LHCN-M2 (cell line): ENCODE measurements at places on chromosomes 3 and 15. TPM values are rescaled to one million over a fixed set of nuclear protein-coding genes. Genes with fewer than 3 reads are reported as not detected.
A peak's percentile ranks its signal among the peaks of the same experiment; 100 is the strongest.

The SLC2A2 gene
- total RNA-seq = not detected in 2 replicates

The ST3GAL6 gene
- total RNA-seq = 0.63 and 3.8 TPM in 2 replicates

DNA sequence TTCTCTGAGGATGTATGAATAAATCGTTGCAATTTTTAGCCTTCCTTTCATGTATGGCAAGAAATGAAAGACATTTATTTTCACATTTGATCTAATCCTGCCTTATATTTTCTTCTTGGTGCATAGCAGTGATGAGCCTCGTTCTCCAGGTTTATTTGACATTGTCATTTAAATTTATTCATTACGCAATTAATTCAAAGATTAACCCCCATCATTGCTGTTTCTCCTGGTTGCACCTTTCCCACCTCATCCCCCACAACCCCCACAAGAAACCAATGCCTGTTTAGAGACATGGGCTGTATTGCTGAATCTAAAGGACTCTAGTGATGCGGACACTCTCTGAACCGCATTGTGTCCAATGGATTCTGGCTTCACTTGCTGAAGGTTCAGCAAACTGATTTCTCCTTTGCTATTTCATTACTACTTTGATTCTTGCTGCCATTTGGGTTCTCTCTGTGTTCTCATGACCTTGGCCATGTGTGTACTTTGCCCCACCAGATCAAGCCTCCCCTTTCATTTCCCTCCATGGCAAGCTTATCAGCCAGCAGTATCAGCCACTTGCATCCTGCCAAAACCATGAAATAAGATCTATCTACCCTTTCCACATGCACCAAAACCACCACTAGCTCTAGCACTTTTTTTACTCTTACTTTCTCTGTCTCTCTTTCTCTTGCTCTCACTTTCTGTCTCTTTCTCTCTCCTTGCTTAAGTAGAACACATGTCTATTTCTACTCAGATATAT lies 382.7 kb downstream of the GBE1 start:
- DNase-seq = no peak

DNA sequence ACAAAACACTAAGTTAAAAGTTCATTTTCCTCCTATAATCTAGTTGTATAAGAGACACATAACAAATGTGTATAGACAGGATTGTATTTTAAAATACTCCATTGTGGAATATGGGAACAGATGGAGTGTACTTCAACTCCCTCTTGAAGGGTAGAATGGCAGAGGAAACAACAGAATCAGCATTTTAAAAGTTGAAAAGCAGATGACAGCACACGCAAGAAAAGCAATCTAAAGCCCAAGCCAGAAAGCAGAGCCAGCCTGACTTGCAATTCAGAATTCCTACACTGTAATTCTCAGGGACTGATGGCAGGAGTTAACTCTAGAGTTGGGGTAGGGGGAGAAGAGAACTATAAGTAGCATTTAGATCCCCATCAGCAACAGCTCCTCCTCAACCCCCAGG lies 22.8 kb downstream of the MORC1 start:
- DNase-seq = no peak

DNA sequence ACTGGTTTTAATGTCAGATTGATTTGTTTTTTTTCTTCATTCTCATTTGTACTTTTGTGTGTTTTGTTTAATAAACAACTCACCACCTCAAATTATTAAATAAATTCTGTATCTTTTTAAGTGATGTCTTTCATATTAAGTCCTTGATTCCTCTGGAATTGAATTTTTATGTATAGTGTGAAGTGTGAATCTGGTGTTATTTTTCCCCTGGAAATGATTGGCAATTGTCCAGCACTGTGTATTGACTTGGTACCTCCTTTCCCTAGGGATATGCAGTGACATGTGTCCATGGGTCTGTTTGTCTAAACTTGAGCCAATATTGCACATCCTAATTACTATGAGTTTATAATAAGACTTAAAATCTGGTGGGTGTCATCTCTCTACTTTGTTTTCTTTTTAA lies 2.1 kb downstream of the RNU5B-1 start:
- DNase-seq = no peak

The ZNF662 gene
- total RNA-seq = 1.3 and 1.4 TPM in 2 replicates

DNA sequence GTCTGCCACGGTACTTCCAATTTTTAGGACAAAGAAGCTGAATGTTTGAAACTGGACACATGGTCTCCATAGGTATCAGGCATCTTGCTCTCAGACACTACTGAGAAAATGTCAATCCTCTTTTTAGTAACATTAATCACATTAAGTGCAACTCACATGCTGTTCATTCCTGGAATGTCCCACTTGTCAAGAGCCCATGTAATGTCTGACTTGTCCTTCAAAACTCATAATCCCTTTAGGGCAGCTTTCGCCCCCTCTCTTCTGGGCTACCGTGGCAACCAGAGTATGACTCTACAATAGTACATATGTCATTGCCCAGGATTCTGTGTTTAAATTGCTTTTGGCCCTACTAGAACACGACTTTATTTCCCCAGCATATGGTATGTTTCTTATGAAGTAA lies 12.3 kb downstream of the NUDT16 start:
- DNase-seq = no peak

The MYO5C gene
- total RNA-seq = 0.26 and 2.0 TPM in 2 replicates

DNA sequence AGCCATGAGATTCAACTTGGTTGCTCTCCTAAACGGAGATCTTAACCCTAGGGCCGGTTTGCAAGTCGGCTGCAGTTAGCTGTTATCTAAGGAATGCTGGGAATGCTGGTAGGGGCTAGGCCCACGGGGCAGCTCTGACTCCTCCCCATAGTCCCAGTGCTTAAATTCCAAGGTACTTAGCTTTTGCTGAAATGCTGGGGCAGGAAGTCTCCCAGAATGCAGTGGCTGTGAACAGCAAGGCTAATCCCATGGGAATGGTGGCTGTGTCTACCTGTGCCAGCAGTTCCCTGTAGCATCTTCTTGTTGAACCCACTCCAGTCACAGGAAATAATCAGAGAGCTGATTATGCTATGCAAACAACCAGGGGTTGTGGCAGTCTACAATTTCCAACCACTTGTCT lies 102.5 kb upstream of the TJP1 start:
- DNase-seq = peak; percentile 56

- DNase-seq = peak; percentile 85
Measured at GRCh38 chr3:44993471-44994205, 17.6 kb downstream of the EXOSC7 start.

The ISLR gene
- 0.13 and 0.34 TPM in 2 replicates for total RNA-seq

DNA sequence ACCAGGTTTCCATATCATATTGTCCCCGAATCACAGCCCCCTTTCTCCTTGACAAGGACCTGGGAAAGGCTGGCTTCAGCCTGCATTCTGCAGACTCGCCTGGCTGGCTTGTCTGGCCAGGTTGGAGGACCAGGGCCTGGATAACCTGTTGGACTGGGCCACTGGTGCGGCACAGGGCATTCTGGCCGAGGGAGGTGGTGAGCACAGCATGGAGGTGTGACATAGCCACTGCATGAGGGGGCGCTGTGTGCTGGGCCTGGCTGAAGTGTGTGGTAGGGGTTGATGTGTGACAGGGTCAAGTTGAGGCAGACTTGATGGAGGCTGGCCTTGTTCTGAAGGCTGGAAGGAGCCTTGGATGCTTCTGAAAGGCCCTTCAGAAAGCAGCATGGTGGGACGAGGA lies 2.9 kb downstream of the ESYT3 start:
- no peak for DNase-seq

The PP2D1 gene
- total RNA-seq = not detected in 2 replicates

DNA sequence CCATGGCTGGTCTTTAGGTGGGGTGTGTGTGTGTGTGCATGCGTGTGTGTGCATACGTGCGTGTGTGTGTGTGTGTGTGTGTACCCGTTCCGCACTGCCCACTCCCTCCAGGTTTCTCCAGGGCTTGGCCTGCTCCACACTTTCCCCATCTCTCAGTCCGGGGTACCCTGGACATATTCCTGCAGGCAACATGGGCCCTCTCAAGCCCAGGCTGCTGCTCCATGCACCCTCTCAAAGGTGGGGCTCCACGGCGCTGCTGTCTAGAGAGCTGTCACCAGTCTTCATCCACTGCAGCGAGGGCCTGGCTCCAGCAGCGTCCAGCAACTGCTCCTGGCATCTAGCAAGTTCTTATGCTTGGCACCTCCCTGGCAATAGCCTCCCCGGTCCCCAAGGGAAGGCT lies 86.1 kb downstream of the ATP10A start:
- no peak for DNase-seq

DNA sequence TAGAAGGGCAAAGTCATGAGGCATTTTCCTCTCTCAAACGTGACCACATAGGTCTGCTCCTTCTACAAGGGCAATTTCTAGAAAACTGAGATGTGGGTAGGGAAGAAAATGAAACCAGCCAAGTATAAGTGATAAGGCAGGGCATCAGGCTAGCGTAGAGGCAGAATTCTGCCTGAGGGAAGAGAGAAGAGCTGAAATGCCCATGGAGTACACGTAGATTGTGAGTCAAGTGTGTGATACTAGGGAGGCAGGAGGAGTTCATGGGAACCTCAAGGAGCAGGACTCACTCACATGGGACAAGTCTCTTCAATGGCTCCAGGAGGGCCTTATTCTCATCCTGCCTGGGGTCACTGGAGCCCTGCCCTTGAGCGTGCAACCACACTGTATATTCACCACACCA lies 34.9 kb upstream of the PPP4R2 start:
- DNase-seq = no peak

DNA sequence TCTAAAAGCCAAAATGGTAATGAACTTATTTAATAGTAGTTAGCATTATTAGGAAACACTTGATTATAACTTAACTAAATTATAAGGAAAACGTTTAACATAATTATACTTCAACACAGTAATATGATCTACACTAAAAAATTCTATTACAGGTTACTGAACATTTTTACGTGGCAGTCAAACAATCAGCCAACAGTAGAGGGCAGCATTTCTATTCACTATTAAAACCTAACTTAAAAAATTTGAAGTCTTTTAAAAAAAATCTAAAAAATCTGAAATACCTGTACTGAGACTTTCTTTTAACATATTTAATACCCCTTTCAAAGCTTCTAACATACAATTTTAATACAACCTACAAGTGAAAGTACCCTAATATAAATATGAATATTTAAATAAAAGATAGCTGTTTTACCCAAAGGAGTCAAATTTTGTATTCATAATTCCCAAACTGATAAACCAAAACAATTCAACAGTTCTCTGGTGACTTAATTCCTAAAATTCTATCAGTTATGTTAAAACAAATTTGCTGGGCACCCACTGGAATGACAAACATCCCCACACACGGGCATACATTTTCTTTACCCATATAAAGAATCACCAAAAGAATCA lies 41.5 kb downstream of the DLG1 start:
- DNase-seq = peak; percentile 48

The ZNF609 gene
- 12.5 and 13.1 TPM in 2 replicates for total RNA-seq

The GOLGA6D gene
- total RNA-seq = not detected in 2 replicates

The P3H2 gene
- total RNA-seq = 7.8 and 7.9 TPM in 2 replicates

GRCh38 chr3:101588616-101589015 lies 14.6 kb downstream of the PCNP start:
- DNase-seq = no peak

DNA sequence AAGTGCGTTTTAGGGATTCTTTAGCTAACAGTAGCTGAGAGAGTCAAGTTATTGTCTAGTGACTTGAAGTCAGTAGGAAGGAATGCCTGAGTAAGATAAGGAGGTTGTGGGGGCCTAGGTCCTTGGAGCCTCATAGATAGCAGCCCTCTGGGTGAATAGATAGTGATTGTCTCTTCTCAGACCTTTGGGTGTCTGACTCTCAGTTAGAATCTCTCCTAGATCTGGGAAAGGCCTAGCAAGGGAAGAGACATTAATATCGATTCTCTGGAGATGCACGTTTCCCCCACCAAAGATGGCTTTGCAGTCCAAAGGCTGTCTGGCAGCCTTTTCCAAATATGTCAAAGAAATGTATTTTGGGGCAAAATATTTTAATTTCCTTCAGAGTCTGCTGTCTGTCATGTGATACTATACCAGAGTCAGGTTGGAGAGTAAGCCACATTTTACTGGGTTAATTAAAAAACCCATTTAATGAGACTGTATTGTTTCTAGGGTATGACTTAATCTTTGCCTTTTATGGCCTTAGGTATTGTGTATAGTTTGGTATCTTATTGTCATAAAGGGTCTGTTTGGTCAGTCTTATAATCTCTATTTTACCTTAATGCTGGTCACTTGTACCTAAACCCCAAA lies 92.2 kb downstream of the ST6GAL1 start:
- no peak for DNase-seq

The VILL gene
- total RNA-seq = 8.4 and 8.8 TPM in 2 replicates

The IREB2 gene
- total RNA-seq = 11.7 and 16.4 TPM in 2 replicates

DNA sequence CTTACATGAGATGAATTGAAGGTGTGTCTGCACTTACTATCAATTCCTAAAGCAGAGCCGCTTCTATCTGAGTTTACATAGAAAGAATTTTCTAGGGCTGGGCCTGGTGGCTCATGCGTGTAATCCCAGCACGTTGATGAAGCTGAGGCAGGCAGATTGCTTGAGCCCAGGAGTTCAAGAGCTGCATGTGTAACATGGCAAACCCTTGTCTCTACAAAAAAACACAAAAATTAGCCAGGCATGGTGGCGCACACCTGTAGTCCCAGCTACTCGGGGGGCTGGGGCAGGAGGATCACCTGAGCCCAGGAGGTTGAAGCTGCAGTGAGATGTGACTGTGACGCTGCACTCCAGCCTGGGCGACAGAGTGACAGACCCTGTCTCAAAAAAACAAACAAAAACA lies 18.1 kb upstream of the ATP13A3 start:
- DNase-seq = no peak

GRCh38 chr15:29939404-29939803 lies 117.1 kb upstream of the TJP1 start:
- DNase-seq = peak; percentile 50

- peak; percentile 40 for DNase-seq
Measured at GRCh38 chr15:80699981-80700380, 4.9 kb downstream of the ABHD17C start.

The CCRL2 gene
- total RNA-seq = 5.3 and 5.4 TPM in 2 replicates

The CYP11A1 gene
- total RNA-seq = not detected in 2 replicates

DNA sequence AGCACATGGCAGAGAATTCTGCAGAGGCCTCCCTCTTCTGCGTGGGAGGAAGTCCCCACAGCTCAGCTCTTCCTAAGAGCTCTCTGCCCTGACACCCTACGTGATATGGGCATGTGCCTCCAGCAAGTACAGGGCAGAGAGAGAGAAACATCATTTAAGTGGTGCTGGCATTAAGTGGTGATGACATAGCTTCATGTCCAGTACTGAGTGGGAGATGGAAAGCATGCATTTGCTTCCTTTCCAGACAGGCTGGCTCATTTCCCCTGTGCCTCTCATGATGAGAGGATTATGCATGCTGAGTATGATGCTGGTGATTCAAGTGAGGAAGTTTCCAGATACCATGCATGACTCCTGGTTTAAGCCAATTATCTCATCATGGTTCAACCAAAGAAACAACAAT lies 26.9 kb downstream of the BFSP2 start:
- peak; percentile 39 for DNase-seq

The CCDC9B gene
- total RNA-seq = 9.8 and 12.1 TPM in 2 replicates
